ENCODE measurements at places on chromosomes 6 and 20.

DNA sequence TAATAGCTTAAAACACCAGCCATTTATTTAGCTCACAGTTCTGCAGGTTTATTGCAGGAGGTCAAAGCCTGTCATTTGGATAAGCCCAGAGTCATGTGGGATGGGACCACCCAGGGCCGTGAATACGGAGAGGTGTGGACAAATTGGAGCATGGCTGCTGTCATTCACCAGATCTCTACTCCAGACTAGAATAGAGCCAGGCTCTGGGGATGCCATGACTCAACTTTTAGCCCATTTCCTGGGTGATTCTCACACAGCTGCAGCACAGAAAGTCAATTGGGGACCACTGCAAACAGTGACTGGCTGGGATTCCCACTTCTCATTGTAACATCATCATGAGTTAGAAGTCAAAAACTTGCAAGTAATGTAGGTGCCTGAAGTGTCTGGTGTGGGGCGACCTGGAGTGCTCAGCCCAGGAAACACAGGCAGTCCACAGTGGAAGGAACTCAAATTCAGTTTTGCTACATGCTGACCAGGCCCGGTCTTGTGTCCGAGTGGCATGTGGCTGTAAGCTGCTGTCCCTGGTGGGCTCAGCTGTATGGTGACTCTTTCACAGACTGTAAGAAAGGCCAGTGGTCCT, 174.3 kb downstream of the SCP2D1 start:
- DNase-seq = no peak

DNA sequence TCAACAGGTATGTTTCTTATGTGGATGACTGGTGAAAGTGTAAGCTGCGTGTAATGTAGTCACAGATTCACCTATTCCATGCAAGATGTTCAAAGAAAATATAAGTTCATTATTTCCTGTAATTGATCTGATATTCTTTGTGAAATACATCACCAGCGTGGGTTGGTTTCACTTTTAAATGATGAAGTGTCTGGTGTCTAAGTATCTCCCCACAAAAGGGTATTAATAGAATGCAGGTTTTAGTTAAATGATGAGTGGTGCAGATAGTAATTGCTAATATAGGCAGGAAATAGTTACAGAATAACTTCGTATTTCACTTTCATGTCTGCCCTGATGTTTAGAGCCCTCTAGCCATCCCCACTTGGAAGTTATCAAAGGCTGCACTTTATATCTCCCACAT, 22.2 kb downstream of the PGBD1 start:
- no peak for DNase-seq

DNA sequence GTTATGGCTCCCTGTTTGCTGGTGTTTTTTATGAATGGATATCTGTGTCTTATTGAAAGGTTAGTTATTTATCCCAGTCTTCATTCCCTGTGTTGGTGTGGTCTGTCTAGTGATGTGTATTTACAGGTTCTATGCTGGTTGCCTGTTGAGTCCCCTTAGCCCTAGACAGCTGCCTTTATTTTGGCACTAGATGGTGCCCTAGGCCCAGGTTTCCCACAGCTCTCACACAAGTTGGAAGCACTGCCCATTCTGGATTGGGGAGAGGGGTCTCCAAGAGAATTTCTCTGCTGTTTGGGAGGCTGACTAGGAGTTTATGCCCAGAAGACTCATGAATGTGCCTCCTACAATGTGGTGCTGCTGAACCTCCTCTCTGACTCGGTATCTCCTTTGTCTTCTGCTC, 12.4 kb downstream of the GRM1 start:
- no peak for DNase-seq

GRCh38 chr20:31594558-31595379, 10.3 kb upstream of the ID1 start:
- DNase-seq = no peak

DNA sequence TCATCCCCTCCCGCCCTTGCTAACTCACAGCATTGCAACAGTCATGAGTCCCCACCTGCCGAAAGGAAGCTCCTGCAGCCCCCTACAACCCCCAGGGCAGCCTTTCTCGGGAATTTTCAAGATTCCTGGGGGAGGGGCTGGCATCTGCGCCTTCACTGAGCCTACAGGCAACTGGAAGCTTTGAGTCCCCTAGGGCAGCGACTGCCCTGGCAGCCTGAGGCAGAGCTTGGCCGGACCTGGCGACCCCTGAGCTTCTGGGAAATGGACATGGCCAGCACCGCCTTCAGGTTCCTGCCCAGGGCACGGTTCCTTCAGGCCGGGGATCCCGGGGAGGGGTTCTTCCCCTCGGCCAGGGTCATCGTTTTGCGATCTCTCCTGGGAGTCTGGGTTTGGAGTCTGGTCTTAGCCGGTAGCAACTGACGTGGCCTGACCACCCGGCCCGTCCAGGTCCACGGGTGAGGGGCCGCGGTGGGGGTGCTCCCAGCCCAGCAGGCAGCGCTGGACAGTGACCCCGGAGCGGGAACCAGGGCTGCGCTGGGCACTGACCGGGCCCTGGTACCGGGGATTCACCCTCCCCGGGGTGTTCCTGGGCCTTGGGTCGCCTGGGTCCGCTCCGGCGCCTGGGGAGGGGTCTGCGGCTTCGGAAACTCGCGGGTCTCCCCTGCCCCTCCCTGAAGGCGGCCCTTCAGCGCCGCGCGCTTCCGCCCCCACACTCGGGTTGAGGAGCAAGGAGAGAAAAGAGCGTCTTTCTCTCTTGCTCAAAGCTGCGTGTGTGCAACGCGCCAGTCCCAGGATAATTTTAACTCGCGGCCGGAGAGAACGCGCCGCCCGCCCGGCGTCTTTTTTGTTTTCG, 593 bp upstream of the COL9A3 start:
- no peak for DNase-seq

- DNase-seq = no peak
Observed at GRCh38 chr20:53088786-53089185, 116.6 kb downstream of the TSHZ2 start.

DNA sequence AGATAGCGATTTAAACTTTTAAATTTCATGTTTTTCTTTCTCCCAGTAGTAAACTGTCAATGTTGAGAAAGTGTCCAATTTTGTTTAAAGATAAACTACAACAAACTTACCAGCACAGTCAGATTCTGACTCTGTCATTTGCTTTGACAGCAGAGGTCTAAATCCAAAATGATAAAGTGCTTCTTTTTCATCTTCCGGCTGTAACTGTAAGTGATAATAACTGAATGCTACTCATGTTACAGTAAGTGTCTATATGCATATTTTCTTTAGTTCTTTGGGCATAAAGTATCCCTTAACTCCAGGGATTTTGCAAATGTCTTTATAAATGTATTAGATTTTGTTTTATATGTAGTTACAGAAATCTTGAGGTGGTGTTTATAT, 610.4 kb downstream of the RFPL4B start:
- no peak for DNase-seq

DNA sequence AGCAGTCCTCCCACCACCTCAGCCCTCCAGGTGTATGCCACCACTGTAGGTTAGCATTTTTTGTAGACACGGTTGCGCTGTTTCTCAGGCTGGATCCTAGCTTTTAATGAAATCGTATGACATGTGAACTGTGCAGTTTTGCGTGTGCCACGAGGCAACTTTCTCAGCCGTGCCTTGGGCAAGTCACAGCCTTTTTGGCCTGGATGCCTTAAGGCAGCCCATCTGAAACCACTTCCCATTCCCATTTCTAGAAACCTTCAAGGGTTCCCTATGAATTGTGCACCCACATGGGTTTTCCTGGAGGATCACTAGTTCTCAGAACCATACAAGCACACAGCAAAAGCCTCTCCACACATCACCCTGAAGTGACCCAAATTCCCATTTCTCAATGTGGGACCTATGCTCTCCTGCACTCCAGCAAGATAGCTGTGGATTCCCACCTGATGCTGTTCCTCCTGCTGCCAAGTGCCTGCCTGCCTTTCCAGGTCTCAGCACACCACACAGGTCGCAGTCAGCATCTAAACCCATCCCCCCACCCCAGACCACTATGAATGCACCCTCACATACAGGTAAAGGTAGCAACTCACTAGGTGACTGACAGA, 28.9 kb downstream of the SNX5 start:
- DNase-seq = no peak

DNA sequence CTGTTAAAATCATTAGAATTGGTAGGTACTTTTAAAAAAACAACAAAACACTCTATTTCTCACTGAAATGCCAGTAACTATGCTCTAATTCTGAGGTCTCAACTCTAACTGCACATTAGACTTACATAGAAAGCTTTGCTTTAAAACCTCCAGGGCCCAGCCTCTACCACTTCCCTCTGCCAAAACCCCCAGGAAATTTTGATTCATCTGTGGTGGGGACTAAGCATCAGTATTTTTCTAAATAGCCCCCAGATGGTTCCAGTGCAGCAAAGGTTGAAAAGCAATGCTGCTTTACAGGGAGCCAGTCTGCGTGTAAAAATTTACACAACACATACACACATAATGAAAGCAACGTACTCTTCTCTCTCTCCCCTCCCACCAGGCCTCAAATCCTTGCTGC, 3.8 kb downstream of the TBC1D32 start:
- no peak for DNase-seq

DNA sequence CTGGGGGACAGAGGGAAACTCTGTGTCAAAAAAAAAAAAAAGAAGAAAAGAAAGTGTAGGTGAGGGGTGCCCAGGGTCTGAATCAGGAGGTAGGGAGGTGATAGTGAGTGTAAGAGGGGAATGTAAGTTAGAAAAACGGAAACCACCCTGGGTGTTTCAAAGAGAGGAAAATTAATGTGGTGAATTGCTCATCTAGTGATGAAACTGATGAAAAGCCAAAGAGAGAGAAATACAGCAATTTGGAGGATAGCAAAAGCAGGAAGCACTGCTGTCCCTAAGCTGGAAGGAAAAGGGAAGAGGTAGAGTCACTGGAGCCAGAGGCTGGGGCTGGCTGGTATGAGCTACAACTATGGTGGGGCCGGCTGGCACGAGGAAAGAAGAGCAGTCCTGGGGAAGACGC, 85.0 kb upstream of the CEP85L start:
- DNase-seq = no peak

DNA sequence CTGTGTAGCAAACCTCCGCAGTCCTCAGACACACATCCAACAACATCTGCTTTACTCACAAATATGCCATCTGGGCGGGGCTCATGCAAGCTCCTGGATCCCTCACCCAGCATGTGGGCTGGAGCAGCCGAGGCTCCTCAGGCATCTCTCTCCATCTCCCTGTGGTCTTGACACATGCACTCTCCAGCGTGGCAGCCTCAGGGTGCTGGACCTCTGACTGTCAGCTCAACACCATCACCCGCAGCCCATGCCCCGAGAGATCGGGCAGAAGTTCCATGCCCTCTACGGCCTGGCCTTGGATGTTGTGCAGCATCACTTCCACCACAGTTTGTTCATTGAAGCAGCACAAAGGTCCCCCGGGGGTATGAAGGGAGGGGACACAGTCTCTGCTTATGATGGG, 32.6 kb upstream of the CD93 start:
- no peak for DNase-seq

DNA sequence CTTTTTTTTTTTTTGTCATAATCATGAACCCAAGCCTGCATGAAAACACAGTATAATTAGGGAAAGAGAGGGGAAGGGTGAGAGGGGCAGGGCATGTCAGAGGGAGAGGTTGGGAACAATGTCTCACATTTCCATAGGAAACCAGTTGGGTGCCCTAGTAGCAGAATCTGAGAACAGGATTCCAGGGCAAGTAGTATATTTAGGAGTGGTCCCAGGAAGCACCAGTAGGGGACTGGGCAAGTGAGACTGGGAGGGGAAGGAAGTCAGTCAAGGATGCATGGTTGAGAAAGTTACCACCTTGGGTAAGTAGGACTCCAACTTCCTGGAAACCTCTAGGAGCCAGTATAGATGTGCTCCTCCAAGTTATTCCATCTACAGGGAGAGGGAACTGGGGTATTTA, 88.6 kb upstream of the MAFB start:
- no peak for DNase-seq

DNA sequence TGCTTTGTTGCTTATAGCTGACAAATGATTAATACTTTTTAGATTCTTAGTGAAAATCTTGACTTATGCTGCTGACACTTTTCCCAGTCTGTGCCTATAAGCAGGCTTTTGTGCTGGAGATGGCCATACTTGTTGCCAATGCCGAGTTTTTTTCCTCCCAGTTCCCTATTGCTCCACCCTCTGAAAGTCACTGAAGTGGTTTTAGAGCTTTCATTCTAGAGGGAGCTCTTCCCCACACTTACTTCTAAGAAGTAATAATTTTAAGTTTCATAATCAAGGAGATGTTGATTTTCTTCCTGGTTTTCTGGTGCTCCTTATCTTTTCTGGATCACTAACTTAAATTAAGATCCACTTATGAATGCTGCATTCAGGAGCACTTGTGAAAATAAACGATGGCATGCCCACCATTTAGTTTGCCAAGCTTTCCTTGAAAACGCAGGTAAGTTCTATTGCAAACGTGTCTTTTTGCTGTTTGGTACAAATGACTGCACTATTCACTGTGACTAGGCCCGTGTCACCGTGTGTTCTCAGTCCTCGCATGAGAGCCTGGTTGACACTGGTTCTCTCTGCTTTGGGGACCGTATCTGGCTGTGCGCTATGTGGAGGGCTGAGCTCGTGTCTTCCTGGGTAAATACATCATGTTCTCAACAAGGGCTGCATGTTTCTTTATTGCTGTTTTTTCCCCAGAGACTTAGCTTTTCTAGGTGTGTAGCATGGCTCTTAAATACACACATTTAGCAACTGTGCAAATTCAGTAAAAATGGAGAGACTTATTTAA, 50.2 kb downstream of the GFRA4 start:
- DNase-seq = no peak

GRCh38 chr20:62929051-62929538, 2.8 kb upstream of the DIDO1 start:
- peak; percentile 61 for DNase-seq

GRCh38 chr20:25254986-25255680, 7.2 kb downstream of the PYGB start:
- DNase-seq = no peak

DNA sequence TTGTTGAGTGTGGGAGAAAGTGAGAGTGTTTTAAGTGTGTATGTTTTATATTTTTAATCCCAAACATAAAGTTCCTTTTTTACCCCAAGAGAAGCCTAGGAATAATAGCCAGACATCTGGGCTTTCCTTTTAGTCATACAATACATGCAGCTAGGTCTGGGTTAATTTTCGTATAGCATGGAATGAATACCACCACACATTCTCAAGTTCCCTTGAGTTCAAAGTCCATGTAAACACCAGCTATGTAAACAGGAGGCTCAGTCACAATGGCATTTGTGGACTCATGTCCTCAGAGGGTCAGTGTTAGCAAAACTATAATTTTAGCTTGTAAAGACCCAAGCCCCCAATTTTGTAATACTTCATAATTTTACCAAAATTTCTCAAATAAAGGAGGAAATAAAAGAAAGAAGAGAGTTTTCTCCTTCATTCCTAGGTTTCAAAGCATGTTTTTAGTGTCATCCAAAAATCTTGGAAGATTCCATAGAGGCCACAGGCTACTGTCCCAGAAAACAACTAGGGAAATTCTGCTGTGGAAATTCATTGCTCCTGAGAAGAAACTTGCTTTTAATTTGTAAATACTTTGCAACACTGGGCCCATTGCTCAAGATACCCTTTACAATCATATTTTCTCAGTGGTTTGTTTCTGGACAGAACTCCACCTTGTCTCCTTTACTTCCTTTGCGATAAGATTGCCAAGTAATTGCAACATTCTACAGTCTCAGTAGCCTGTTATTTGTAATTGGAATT, 671.2 kb downstream of the COL12A1 start:
- DNase-seq = no peak

GRCh38 chr6:35238843-35239289, 20.7 kb upstream of the ZNF76 start:
- DNase-seq = no peak

Measured in CD8-positive, alpha-beta T cell (primary cell).